ENCODE measurements at places on chromosomes 6 and 20. TPM values are rescaled to one million over a fixed set of nuclear protein-coding genes. Genes with fewer than 3 reads are reported as not detected.

- H3K27me3 ChIP-seq: no peaks in the 10 kb centered on the region
- no peak overlapping the region for H3K27ac ChIP-seq
- H3K4me1 ChIP-seq: no peaks in the 10 kb centered on the region
- no peak overlapping the region for H3K4me3 ChIP-seq
- DNase-seq: no peak
- no peaks in the 10 kb centered on the region for H3K36me3 ChIP-seq
These were observed 115.4 kb downstream of the ISM1 start for GRCh38 chr20:13336308-13337089.

DNA sequence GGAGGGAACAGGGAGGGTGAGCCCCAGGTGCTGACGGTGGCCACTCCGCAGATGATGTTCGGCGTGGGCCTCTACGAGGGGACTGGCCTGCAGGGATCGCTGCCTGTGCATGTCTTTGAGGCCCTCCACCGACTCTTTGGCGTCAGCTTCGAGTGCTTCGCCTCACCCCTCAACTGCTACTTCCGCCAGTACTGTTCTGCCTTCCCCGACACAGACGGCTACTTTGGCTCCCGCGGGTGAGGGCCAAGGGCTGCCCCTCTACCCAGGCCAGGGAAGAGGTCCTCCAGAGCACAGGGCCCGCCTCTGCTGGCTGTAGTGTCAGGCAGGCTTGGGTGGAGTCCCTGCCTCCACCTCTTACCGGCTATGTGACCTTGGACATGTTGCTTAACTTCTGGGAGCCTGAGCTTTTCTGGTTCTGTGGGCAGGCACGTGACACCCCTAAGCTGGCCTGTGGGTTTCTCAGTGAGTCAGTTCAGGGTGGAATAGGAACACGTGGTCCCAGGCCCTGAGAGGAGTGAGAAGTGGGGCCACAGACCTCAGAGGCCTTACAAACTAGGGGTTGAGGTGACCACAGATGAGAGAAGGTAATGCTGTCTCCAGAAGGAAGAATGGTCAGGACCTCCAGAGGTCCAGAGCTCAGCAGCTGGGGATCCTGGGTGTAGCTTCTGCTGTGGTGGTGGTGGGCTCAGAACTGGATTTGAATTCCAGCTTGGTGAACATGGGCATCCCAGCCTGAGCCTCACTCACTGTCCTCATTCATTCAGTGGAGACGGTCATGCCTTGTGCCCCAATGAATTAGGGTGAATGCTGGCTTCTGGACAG lies 11.9 kb downstream of the PCIF1 start:
- peaks cover 99% of the 10 kb centered on the region for H3K36me3 ChIP-seq
- H3K4me1 ChIP-seq: peaks cover 10% of the 10 kb centered on the region
- peak overlapping the region; percentile 31 for H3K27ac ChIP-seq

DNA sequence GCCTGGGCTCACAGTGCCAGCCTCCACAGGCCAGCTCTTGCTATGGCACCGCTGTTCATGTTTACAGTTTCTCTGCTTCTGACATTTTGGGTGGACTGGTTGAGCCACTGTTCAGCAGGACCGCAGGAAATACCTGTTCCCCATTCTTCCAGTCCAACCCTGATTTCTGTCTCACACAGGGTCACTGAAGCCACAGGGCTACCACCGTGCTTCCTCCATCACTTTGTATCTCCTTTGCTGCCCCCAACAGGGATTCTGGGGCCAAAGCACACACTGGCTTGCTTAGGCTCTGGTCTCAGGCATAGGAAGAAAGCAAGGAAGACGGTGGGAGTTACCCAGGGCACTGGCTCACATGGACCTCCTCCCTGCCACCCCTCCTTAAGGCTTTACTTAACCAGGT lies 164.5 kb downstream of the UNC5CL start:
- no peak overlapping the region for H3K4me3 ChIP-seq
- H3K27ac ChIP-seq: no peak overlapping the region
- H3K4me1 ChIP-seq: no peaks in the 10 kb centered on the region
- no peaks in the 10 kb centered on the region for H3K36me3 ChIP-seq
- H3K27me3 ChIP-seq: no peaks in the 10 kb centered on the region
- DNase-seq: no peak

The SLC35D3 gene
- not detected for total RNA-seq
